ENCODE measurements at places on chromosomes 4 and X.

GRCh38 chr4:175823015-175823742 is 11.1 kb upstream of the GPM6A start:
- DNase-seq: no peak

- peak; percentile 89 for DNase-seq
These were observed at the start of gene CDKN2AIP for GRCh38 chr4:183444214-183445096. Gene CDKN2AIP, plus strand, starts transcription at chr4:183444636. Its CDS starts 162 bp downstream, at chr4:183444798.

GRCh38 chrX:63115196-63115595 is 235.9 kb downstream of the SPIN4 start:
- DNase-seq: no peak

DNA sequence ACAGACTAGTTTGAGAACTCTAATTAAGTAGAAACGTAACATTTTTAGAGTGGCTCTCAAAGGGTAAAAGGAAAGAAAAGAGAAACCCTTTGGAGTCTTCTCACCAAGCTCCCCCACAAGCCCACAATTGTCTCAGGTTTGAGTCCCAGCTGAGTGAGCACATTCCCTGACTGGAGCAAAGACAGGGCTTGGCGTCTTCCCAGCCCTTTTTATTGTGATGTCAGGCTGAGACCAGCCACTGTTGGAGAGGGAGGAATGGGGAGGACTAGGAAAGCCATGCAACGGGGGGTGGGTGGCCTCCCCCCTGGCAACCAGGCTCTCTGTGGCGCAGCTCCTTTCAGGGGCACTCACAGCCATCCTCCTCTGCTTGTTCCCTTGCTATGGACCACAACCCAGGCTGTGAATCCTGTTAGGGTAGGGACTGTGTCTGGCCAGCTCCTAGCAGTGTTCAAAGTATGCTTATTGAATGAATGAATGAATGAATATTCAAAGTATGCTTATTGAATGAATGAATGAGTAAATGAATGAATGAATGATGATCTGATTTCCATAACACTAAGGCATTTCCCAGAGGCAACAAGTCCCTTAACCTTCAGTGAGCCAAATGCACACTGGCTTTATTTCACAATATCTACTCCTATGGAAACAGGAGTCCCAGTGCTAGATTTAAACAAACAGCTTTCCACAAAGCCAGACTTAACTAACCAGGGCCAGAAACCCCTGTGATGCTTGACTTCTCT is 413.3 kb downstream of the MID1IP1 start:
- no peak for DNase-seq

GRCh38 chr4:70182517-70183167 is 12.9 kb upstream of the ODAM start:
- no peak for DNase-seq

All from fibroblast of skin of left quadriceps (primary cell).